ENCODE measurements at places on chromosomes 1 and 21.

- DNase-seq = no peak
These were observed 364 bp downstream of the GOLPH3L start for GRCh38 chr1:150696590-150696989.

DNA sequence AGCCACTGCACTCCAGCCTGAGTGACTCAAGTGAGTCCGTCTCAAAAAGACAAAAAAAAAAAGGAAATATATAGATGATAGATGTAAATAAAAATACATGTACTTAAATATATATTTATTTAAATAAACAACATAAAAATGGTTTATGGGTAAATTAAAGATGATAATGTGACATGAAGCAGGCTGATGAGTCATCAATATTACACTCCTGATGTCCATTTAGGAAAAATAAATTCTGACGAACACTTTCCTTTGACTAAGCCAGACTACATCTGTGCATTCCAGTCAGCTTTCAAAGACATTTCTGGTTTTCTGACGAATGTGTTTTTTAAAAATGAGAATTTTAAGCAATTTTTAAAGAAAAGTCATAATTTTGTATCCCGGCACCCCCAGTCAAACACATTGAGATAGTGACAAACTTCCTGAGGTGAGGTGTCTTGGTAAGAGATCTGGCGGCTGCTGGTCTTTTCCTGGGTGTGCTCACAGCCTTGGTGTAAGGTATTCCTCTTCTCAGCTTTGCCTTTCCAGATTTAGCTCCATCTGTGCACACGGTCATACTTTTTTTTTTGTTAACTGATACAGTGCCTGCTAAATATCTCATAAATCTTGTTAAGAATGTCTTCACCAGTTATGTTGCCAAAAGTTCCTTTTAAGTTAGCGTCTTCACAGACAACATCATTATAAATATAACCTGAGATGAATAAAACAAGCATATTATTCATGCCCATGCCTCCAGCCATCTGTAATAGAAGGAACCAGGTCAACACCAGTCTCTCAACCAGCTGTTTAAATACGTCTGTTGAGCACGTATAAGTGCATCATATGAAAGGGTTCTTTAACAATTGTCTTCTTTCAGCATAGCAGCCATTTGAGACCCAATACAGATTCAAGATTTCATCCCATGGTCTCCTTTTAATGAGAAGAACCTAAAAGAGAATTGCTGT lies 214.5 kb upstream of the PLD5 start:
- DNase-seq = no peak

DNA sequence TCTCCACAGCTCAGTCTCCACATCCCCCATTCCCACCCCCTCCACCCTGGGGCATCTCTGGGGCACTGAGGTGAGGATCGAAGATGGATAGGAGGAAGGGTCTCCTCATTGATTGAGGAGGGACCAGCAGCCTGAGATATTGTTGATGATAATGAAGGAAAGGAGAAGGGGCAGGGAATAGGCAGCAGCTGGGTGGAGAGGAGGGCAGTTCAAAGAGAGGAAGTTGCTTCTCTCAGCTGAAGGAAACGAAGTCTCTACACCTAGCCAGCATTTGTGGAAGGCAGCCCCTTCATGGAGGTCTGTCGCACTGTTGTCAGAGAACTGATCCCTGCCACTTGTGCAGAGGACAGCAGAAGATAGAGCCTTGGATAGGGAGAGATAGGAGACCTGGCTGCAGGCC lies 5.7 kb downstream of the KNCN start:
- DNase-seq = no peak

DNA sequence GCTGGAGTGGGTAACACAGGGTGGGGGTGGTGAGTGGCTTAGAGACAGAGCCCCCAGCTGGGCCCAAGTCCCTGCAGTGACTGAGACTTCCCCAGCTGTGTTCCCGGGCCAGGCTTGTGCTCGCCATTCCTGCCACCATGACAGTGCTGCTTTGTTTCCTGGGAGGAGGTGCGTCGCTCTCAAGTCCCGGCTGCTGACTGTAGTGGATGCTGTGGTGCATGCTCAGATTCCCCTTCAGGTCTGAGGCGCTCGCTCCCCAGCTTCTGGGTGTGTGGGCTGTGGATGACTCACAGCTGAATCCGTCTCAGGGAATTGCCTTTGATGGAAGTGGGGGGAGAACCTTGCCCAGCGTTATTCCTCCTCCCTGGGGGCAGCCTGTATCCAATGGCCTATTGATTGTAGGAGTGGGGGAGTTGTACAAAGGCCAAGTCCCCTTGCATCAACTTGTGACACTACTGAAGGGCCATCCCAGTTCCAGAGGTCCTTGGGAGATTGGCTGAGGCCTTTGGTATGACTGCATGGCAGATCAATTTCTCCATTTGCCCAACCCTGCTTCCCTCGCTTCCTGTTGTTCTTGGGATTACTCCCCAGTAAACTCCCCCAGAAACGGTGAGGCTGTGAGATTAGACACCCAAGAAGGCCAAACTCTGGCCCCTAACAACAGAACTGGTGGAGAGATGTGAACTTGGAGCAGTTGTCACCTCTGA lies 17.8 kb upstream of the POU3F1 start:
- DNase-seq = no peak

- peak; percentile 69 for DNase-seq
These were observed 87.1 kb upstream of the CACNA1E start for GRCh38 chr1:181396171-181396670.

DNA sequence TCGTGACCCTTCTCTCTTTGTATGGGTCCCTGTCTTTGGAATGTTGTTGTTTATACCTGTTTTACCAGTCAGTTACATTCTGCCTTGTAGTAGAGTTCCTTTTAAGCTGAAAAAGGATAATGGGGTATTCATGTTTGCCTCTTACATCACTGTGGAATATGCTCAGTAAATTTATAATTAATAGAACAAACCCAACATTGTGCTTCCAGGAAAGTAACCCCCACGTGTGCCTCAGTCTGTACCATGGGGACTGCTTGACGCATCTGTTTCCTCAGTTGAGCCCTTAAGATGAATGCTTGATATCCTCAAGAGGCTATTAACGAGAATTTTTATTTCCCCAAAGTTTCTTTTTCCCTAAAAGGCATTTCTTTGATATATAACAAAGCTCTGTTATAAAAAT lies 73.4 kb downstream of the ST6GALNAC3 start:
- DNase-seq = no peak

- DNase-seq = no peak
These were observed 40.6 kb downstream of the AKNAD1 start for GRCh38 chr1:108816049-108816893.

DNA sequence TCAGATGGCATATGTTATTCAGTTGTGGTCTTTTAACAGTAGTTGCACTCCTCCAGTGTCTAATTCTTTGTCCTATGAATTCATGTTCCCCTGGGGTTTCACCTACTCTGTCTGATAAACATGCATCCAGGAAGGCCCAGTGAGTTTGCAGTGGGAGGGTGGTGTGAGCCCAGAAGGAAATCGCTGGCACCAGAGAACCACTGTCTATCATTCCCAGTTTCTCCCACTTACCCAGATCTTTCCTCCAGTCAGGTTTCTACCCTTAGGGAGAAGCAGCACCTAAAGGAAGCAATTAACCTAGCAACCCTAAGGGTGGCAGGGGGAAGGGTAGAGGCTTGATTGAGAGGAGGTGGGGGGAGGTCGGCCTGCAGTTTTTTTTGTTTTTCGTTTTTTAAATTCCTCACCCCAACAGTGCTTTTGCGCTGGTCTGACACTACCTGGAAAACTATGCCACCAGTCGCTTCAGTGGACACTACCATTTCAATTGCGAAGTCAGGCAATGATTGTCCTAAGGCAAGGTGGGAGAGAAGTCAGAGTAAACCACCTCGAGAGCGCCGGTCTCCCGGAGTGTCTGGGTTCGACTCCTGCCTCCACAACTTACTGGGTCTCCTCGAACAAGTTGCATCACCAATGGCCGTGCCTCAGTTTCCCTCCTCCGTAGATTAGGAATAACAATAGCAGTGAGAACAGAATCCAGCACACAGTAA lies 766 bp upstream of the SLC44A3 start:
- no peak for DNase-seq

DNA sequence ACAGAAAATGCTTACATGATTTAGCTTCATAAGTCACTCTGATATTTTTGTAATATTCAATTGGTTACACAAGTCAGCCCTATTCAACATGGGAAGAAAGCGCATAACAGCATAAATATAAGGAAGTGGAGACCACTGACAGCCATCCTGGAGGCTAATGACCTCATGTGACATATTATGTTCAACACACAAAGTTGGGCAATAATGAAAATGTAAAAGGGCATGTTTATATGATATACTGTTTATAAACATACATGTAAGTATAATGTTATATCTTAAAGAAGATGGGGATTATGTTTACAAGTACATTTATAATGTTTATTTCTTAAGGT lies 30.2 kb downstream of the EVI5 start:
- no peak for DNase-seq

DNA sequence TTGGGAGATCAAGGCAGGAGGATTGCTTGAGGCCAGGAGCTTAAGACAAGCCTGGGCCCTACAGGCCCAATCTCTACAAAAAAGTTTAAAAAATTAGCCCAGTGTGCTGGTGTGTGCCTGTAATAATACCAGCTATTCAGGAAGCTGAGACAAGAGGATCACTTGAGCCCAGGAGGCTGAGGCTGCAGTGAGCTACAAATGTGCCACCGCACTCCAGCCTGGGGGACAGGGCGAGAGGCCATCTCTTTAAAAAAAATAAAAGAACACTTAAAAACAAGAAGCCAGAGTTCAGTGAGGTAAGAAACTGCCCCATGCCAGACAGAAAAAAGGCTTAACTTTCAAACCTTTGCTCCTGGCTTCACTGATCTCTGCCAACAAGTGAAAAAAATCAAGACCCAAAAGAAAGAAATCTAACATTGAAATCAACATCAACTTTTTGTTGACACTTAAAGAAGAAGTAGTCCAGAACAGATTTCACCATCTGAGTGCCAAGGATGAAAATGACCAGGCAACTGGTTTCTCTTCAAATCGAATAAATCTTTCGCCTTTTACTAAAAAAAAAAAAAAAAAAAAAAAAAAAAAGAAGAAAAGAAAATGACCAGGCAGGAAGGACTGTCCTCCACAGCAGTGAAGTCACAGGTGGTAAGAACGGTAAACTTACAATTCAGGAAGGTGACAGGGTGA lies 51.2 kb downstream of the SLC45A1 start:
- no peak for DNase-seq

- DNase-seq = no peak
These were observed 111.6 kb downstream of the SIPA1L2 start for GRCh38 chr1:232518349-232518748.

DNA sequence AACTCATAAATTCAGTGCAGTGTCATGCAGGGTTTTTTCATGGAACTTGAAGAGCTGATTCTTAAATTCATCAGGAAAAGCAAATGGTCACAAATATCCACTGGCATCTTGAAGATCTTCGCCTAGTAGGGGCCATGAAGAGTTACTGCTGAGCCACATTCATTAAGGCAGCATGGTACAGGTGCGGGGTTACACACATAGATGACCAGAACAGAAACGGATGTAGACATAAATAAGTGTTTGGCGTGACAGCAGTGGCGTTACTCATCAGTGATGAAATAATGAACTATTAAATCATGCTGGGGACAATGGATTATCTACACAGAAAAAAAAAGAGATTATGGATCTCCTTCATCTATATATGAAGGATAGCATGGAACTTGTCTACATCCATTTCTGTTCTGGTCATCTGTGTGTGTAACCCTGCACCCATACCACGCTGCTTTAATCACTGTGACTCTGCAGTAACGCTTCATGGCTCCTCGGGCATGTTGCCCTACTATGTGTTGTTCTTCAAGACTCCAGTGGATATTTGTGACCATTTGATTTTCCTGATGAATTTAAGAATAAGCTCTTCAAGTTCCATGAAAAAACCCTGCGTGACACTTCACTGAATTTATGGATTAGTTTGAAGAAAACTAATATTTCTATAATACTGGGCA lies 161.3 kb downstream of the GALNT2 start:
- no peak for DNase-seq

GRCh38 chr1:17188889-17189631 lies 15.9 kb upstream of the PADI1 start:
- no peak for DNase-seq

DNA sequence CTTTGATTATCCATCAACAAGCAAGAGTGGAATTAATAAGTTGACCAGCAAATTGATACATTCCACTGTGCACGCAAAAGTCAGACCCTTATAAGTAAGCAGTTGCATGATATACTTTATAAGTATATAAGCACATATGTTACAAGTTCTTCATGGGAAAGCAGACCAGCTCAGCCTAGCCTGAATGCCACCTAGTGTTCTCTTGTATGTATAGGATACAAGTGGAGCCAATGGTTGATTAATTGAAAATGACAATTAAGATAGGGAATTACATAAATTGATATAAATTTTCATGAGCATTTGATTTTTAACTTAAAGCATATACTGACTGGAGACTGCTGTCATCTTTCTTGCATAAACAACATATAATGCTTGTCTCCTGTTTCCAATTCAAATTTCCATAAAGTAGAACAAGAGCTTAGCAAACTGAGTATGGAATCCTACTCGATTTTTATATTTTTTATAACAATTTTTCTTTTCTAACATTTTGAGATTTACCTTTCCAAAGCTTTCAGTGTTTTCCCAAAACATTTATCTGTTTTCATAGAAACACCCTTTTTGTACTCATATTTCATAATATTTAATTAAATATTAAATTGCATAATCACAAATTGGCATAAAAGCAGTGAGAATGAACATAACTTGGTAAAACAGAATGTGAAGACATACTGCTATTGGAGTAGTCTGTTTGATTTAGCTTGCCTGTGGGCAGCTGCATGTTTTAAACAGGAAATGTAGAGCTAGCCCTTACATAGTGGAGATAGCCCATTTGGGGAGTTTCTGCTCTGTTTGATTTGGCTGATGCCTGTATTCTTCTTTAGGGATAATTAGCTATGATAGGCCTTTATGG lies 62.8 kb downstream of the MAGI3 start:
- peak; percentile 34 for DNase-seq

GRCh38 chr1:25184001-25184762 lies 48.1 kb downstream of the SYF2 start:
- no peak for DNase-seq

- DNase-seq = no peak
These were observed 3.3 kb upstream of the CELA2B start for GRCh38 chr1:15472587-15472986.

GRCh38 chr1:225437710-225438437 lies 10.0 kb upstream of the LBR start:
- DNase-seq = peak; percentile 23

DNA sequence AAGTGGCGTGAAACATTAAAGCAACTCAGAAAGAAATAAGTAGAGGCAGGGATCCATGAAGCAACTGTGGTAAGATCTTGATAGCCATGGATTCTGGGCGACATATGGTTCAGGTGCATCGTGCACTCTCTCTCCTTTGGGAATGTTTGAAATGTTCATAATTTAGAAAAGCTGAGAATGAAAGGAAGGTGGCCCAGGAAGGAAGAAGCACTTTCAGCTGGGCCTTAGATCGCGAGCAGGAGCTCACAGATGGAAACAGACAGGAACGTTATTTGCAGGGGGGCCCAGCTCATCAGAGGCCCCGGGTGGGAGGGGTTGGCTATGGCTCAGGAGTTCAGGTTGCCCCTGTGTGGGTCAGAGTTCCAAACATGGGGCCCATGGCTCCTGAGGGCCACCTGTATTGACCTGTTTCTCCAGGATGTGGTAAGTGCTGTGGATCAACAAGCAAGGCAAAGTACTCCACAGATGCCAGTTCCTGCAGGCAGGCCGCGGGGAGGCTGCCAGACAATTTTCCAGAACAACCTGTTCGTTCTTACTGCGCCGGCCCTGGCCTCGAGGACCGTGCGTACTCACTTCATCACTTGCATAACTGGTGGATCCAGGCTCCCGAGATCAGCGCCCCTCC lies 253.2 kb downstream of the TOMM20 start:
- DNase-seq = no peak

- DNase-seq = no peak
These were observed 396.8 kb downstream of the FAM72C start for GRCh38 chr1:143574891-143575520.
